ENCODE measurements at places on chromosomes 3 and 15.

DNA sequence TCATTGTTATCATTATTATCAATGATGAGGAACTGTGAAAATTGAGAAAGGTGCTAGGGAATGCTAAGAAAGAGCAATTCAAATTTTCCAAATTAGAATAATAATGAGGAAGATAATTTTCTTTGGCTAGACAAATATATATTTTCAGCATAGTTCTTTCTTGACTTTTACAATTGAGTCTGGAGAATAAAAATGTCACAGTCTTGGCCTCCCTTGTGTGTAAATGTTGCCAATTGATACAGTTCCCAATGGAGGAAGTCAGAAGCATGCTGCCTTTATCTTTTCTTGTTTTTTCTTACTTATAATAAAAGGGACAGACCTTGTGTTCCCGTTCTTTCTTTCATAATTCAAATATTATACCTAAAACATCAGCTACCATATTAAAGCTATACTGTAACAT, 774.4 kb downstream of the SI start:
- peak; percentile 4 for DNase-seq

- no peak for DNase-seq
Observed at GRCh38 chr3:122502941-122503340, 11.8 kb downstream of the KPNA1 start.

- no peak for DNase-seq
Observed at GRCh38 chr3:159791336-159791735, 197.3 kb upstream of the IL12A start.

DNA sequence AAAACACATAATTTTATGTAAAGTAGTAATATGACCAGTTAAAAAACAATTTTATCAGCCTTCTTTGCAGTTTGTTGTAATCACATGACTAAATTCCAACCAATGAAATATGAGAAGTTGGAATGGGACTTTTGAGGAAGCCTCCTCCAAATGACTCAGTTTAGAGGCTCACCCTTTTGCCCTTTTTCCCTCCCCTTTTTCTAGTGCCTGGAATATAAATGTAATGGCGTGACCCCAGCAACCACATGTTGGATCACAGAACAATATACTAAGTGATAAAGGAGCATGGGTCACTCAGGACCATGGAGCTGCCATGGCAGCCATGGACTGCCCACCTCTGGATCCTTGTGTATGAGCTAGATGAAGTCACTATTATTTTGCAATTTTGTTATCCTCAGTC, 48.8 kb upstream of the HEG1 start:
- DNase-seq = no peak

- no peak for DNase-seq
Observed at GRCh38 chr3:196471551-196471950, 32.0 kb downstream of the RNF168 start.

- no peak for DNase-seq
Observed at GRCh38 chr3:189635339-189635738, 4.2 kb downstream of the TP63 start.

DNA sequence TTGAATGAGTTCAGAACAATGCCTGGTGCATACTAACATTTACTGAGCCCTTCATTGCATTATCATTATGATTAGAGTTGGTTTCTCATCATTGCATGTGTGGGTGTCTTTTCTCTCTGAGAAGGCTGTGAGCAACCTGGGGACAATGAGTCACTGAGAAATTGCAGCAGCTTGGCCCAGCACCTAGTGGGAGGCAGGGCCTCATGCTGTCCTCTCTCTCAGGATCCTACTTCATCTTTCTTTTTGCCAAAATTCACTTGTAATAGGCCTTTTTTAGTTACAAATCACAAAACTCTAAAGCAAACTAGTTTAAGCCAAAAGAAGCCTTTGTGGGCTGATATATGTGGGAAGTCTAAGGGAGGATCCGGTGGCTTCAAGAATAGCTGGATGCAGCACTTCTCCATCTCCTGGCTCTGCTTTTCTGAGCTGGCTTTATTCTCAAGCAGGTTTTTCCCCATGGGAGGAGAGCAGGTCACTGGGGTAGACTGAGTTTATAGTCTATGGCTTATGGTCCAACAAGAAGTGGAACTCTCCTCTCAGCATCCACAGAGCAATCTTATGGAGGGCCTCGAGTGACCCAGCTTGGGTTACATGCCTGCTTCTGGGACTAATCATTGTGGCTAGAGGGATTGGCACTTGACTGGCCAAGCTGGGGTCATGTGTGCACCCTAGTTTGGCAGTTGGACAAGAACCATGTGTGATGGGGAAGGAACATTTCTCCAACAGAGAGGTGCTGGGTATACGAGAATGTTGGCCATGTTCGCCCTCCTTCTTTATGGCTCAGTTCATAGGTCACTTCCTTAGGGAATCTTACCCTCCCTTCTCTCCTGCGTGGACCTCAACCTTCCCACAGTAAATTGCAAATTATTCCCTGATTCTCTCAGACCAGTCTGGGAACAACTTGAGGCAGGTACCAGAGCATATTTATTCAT, 8.7 kb upstream of the CAMK1 start:
- no peak for DNase-seq

DNA sequence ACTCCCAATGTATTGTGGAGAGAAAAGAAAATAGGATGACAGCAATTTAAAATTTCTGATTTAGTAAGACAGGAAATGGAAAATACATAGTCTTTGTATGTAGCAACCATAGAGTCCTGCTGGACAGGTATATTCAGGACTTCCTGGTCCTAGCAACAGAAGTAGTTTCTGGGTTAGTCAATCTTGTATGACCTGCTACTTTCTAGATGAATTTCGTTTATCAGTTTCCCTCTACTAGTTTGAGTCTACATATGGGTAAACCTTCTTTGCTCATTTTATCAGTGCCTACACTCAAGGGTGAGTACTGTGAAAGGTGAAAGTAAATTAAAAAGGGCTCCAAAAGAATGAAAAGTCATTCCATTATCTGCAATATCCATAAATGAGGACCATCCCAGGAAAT, 309.8 kb downstream of the UNC13C start:
- DNase-seq = no peak

DNA sequence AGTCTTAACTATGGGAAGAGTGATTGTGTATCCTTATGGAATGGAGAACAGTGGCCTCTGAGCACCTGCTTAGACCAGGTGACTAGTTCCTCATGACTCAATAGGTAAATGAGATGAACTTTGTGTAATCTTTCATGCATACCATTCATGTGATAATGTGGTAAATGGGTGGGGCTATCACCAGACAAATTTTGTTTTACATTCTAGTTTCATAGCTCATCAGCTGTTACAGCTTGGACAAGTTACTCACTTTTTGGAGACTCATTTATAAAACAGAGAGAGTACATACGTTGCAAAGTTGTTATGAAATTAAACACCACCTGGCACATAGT, 103.7 kb upstream of the TGFBR2 start:
- no peak for DNase-seq

DNA sequence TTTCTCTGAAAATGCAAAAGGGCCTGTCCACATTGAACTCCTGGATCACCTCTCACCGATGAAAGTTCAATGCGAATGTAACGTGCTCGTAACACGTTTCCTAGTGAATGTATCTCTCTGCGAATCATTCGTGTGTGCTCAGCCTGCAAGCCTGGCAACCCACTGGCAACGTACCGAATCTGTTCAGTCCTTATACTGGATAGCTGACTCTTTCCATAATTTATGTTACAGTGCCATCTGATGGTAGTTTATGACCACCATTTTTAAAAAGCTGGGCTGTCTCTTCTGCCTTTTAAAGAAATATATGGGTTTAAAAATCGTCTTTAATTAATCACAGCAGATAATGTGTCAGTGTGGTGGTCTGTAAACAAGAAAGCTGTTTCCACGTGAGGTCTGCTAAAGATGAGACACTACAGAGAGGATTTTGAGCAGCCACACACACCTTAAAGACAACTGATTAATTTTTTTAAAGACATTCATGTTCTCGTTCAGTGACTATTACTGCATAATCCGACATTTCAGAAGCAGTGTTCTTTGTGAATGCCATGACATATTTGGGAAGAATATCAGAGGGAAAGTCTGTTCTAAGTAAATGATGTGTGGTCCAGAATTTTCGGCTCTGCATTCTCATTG, 69.4 kb upstream of the FOXP1 start:
- DNase-seq = no peak

DNA sequence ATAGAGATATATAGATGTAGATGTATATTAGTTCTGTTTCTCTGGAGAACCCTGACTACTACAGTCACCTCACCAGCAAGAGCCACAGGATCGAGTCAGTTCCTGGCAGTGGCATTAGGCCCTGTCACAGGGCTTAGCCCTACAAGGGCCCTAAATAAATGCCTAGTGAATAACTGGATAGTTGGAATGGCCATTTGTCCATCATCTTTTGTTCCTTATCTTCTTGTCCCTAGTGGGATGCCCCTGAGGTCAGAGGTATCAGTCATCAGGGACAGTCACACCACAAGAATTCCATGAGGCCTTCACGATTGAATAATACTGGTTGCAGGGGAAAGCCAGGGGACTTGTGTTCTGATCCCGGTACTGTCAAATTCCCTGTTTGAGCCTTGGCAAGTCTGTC, 204.9 kb upstream of the PPP2R3A start:
- DNase-seq = no peak

DNA sequence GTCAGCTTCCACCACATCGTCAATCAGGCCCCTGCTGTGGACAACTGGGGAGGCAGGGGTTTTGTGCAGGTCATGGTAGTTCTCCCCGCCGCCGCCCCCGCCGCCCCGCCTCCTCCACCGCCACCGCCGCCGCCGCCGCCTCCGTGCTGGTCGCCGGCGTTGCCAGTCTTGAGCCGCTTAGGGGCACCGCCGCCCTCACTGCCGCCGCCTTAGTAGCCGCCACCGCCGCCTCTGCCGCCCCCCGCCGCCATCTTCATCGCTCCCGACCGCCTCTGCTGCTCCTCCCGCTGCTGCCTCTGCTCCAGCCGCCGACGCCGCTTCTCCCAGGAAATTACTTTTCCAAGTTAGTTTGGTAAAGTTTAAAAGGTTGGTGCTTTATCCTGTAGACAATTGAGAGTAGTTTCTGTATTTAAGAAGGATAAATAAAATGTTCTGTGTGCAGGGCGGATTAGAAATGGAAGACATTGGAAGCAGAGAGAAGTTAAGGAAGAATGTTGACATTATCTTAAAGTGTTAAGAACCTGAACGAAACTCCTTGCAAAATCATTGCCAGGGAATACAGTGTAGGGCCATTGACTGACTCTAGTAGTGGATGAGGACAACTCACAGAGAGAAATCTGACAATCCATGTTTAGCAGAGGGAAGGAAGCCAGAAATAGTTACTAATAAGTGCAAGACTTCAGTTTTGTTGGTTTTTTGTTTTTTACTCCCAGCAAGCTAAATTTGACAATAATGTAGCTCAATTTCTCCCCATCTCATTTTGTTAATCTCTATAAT, 53.0 kb upstream of the GOLGA8A start:
- no peak for DNase-seq

DNA sequence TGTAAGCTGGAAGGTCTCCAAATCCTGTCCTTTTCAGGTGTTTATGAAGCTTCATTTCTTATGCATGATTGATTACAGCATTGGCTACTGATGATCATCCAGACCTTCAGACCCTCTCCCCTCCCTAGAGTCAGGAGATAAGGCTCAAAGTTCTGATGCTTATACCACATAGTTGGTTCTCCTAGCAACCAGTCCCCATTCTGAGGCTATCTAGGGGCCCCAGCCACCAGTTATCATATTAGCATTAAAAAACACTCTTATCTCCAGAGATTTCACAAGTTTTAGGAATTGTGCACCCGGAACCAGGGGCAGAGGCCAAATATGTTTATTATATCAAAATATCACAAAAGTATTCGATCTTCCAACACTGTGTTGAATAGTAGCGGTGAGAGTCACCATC, 953.1 kb downstream of the FHIT start:
- no peak for DNase-seq

GRCh38 chr3:63092515-63092914, 185.6 kb upstream of the SYNPR start:
- DNase-seq = no peak

DNA sequence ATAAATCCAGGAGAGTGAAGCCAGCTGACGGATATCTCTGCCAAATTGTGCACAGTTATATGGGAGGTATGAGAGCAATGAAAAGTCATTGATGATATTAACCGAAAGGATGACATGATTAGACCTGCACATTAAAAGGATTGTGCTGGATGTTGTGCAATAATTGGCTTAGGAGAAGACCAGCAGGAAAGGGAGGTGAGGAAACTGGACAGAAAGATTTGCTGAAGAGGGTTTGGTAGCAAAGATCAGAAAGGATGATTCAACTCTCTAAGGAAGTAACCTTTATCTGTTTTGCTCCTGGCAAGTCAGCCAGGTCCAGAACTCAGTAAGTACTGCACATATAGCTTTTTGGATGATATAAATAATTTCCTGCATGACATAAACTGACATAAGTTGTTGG, 704.7 kb downstream of the GRM7 start:
- DNase-seq = no peak

- DNase-seq = no peak
Observed at GRCh38 chr3:148861277-148861869, 3.7 kb upstream of the CPA3 start.

DNA sequence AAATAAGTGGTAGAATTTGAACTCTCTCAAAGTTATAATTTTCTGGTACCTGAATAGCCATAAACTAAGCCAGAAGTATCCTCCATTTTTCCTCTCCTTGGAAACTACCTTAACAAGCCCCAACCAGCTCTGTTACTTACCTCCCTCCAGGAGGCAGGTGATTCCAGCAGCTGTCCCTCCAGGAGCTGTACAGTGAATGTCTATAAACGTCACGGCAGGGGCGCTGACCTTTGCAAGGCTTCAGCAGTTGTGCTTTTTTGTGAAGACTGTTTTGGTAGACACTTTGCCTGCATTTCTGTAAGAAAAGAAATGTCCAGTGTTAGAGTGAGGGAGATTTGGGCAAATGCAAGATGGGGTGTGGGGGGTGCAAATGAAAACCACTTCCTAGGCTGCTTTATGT, 67.2 kb downstream of the LEO1 start:
- DNase-seq = no peak

DNA sequence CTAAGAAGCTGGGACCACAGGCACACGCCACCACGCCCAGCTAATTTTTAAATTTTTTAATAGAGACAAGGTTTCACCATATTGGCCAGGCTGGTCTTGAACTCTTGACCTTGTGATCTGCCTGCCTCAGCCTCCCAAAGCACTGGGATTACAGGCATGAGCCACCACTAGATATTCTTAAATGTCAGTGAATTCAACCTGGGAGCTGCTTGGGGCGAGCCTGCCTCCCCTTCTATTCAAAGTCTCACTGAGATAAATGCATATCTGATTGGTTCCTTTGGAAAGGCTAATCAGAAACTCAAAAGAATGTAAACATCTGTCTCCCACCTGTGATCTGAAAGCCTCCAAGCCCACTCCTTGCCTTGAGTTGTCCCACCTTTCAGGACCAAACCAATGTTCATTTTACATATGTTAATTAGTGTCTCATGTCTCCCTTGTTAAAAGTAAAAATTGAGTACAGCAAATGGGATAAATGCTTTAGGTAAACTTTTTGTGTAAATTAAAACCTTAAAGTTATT, 15.0 kb downstream of the CYP11A1 start:
- no peak for DNase-seq

DNA sequence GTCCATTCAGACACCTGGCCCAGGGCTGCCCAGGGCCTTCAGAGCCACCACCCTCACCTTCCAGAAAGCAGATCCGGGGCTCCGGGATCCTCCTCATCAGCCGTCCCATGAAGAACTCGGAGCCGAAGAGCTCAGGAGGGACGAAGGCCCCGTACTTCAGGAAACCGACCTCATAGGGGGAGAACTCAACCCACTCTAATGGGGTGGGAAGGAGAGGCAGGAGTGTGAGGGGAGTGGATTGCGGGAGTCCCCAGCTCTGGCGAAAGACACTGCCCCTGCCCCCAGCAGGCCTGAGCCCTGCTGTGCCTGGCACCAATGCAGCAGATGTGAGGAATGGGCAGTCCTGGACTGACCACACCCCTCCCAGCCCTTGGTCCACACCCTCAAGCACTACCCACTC, 22.6 kb downstream of the PLA2G4D start:
- DNase-seq = no peak
